Lung microvascular endothelial cell (primary cell): ENCODE measurements at places on chromosomes 16 and 17. TPM values are rescaled to one million over a fixed set of nuclear protein-coding genes. Genes with fewer than 3 reads are reported as not detected.

DNA sequence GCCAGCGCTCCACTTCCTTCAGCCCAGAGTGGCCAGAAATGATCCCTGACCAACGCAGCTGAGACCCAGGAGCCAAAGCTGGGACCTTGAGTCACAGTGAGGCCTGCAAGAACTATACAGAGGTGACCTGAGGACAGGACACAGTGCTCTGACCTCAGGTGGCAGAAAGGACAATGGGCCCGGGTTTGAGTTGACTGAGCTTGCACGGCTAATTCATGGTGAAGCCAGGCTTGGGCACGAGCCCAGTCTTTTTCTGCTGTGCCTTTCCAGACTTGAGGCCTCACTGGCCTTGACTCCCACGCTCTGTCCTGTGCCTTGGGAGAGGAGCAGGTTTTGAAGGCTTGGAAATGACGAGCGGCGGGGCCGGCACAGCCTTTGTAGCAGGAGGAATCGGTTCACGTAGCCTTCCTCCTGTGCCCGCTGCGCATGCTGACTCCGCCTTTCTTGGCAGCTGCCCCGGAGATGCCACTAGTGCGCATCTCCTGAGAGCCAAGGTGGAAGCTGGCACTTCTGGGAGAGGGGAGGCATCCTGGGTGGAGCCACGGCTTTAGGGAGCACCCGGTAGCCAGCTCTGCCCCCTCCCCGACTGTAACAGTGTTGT lies 34.9 kb downstream of the NDEL1 start:
- DNase-seq, result no peak

DNA sequence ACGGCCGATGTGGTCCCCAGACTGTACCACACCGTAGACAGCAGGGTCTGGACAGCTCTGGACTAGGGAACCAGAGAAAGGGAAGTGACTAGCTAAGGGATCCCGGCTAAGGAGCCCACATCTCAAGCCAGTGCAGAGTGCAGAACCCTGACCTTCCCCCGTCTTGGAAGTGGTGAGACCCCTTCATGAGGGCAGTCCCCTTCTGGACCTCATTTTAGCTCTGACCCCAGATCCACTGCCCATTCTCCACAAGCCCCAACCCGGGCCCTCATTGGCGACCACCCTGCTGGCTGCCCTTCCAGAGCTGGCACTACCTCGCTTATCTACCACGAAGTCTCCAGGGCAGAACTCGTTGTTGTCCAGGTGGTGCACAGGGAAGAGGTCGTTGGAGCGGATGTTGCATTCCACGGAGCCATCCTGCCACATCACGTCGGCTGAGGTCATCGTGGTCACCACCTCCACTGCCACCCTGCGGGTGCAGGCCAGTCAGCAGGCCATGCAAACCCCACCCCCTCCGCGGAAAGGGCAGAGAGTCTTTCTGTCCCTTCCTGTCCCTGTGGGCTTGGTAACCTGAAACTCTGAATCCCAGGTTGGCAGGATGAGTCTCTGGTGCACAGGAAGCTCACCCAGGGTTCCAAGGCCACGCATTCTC lies 14.2 kb downstream of the SPHK1 start:
- no peak for DNase-seq

USH1G gene
- total RNA-seq, result not detected in 2 replicates

GRCh38 chr17:63516910-63517824 lies 6.0 kb upstream of the KCNH6 start:
- no peak for DNase-seq

- DNase-seq, result no peak
Measured at GRCh38 chr16:85570735-85571562, 42.2 kb upstream of the GSE1 start.

TNFRSF13B gene
- not detected in 2 replicates for total RNA-seq

GRCh38 chr17:36937959-36938565 lies 787 bp downstream of the LHX1 start:
- peak; percentile 42 for DNase-seq

GRCh38 chr17:69551212-69552010 lies 136.9 kb downstream of the MAP2K6 start:
- peak; percentile 9 for DNase-seq

DNA sequence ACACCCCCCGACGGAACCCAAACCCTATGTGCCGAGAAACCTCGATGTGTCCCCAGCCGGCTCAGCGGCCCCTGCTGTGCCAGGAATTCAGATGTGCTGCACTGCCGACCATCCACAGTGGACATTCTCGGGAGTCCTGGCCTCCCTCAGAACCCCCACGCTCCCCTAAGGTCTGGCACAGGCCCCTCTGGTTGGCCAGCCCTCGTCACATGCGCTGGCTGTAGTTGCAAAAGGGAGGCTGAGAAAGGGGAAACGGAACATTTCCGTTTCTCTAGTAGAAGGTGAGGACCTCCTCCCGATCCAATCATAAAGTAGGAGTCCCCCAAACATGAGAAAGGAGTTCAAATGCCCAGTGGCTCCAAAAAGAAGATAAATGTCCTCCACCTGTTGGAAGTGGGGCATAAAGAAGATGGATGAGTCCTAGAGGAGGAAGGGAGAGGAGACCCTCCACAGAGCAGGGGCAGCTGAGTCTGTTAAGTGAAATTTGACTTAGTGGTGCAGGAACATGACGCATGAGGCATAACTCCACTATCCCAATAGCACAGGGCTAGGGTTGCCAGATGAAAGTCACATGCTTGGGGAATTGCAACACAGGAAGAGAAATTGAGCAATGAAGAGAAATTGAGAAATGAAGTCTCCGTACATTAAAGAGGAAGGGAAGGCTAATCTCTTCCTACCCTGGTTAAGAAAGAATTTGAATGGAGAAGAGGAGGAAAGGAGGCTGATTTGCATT lies 49.3 kb upstream of the WSB1 start:
- DNase-seq, result peak; percentile 85

DHX40 gene
- total RNA-seq, result 37.1 and 40.1 TPM in 2 replicates

- no peak for DNase-seq
Measured at GRCh38 chr17:8894202-8894671, 26.8 kb upstream of the PIK3R6 start.

DNA sequence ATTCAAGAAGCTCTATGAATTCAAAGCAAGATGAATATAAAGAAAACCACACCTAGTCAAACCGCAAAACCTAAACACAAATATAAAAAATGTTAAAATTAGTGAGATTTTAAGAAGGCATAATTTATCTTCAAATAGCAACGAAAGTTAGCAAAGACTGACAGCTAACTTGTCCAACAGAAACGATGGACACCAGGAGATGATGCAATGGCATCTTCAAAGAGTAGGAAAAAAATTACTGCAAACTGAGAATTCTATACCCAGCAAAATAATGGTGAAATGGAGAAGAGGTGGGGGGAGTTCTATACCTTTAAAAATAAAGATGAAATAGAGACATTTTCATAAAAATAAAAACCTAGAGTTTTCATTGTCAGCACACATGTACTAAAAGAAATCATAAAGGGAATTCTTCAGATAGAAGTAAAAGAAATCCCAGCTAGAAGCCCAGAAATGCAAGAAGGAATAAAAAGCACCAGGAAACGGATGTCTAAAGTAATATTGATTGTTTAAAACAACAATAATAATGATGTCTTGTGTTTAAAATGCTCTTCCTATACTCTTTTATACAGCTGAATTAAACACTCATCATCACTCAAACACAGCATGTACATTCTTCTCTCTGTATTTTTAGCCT lies 24.6 kb upstream of the TANC2 start:
- no peak for DNase-seq

- DNase-seq, result no peak
Measured at GRCh38 chr16:85387171-85387507, 226.0 kb upstream of the GSE1 start.

DNA sequence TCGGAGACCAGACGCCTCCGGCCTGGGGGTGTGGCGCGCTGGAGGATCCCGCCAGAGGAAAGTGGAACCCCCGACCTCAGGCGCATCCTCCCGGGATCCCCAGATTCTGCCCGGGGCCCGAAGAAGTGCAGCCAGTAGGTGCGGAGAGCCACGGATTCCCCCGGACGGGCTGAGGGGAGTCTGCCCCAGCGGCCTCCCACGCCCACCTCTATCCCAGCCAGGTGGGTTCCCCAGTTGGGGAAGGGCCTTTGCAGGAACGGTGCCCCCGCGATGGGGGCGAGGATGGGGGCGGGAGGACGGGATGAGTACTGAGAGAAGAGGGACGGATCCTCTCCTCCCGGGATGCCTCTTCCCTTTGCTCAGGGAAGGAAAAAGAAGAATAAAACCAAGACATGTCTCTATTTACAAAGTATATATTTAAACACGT lies 5.1 kb downstream of the CBX8 start:
- no peak for DNase-seq

CCL7 gene
- total RNA-seq, result not detected in 2 replicates

DNA sequence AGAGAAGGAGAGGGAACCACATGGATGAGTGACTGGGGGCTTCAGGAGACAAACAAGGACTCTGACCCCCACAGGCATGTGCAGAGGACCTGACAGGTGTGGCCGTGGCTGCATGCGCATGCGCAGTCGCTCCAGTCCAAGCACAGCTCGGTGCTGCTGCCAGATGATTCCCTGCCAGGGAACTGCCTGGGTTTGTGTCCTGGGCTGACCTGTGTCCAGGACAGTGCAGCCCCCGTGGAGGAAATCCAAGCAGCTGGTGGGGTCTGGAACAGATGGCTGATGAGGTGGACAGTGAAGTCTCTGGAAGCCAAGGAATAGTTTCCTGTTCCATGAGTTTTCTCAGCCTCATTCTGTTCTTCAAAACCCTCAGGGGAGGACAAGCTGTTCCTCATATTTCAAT lies 27.3 kb downstream of the LASP1 start:
- peak; percentile 84 for DNase-seq

DNA sequence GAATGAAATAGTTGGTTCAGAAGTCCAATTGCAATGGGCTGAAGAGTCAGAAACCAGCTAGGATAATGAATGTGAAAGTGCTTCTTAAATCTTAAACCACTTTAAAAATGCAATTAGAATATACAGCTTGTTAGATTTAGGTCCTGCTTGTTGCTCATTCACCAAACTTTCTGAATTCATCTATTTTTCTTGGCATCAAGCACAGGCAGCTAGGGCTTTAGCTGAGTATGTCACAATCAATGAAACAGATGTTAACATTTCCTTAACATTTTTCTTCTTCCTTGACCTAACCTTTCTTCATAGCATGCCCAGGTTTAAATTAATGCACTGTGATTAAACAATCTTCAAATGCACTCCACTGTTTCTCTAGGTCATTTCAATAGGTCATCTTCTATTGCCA lies 14.4 kb downstream of the KIF2B start:
- no peak for DNase-seq

DNA sequence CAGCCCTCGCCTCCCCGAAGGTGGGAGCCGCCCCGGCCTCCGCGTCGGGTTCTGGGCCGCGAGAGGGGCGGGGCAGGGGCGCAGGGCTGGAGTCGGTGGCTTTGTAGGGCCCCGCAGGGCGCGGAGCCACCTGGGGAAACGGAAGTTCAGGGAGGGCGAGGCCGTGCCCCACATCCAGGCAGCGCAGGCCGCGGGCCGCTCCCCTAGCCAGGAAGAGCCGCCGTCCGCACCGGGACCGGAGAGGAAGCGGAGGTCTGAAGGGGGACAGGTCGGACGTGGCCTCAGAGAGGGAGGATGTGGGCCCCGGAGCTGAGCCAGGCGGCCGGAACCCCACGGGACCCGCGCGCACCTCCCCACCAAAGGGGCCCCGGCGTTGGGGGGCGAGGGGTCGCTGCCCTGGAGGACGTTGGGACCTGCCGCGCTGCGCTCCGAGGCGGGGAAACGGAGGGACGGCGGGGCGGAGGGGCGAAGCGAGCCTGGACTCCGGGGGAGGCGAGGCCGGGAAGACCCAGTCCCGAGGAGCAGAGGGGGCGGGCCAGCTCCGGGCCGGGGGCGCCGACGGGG lies 482 bp upstream of the SLC16A3 start:
- DNase-seq, result no peak

DNA sequence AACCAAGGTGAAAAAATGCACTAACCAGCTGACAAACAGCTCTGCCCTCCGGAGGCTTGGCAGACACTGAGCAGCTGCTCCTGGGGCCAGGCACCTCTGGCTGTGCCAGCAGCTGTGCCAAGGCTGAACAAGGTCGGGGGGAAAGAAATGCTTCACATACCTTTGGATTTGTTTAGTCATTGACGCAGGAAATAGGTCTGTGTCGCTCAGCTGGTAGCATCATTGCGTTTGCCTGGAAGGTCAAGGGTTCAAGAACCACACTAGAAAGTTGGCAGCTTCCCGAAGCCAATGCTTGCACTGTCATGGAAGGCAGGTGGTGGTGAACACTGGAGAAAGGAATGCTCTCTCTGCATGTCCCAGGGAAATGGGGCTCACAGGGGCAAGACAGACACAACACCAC lies 63.5 kb downstream of the PCTP start:
- peak; percentile 33 for DNase-seq

- DNase-seq, result no peak
Measured at GRCh38 chr16:88908307-88908706, 41.8 kb upstream of the PABPN1L start.

DNA sequence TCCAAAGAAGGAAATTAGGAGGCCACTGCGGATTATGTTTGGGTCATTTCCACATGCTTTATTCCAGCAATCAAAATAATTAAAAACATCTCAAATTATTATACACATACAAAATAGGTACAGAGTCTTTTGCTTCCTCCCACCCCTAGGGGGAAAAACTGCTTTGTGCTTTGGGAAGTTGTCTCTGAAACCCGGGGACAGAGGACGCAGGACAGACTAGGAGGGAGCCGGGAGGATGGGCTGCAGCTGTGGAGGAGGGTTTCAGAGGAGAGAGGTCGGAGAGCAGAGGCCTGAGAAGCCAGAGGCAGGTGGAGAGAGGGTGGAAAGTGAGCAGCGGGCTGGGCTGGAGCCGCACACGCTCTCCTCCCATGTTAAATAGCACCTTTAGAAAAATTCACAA lies 17.4 kb downstream of the COL1A1 start:
- no peak for DNase-seq

DNA sequence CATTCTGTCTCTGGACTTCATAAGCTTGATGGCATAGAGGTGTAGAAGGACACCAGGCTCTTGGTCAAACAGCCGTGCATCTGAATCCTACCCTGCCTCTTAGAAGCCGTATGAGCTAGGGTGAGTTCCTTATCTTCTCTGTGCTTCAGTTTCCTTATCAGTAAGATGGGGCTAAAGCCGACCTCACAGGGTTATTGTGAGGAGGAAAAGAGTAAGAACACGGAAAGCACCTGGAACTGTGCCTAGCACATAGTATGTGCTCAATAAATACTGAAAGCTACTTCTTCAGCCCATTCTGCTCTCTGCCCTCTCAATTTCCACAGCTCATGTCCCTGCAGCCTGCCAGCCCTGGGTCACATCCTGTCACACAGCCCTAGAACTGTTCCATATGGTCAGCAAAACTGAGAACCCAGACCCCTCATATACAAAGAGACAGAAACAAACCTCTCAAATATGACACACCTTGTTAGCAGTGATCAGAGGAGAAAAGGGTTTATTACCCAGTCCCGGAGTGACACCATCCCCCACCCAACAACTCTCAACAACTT lies 17.0 kb upstream of the UBTF start:
- no peak for DNase-seq

GRCh38 chr17:44990994-44991393 lies 22.9 kb upstream of the C1QL1 start:
- peak; percentile 14 for DNase-seq
